NK-92 treated with Interleukin-12 subunit alpha and Interleukin-12 subunit beta, amount 100 ng/mL, for 24 hours (cell line): ENCODE measurements at places on chromosomes 3 and 15.

GRCh38 chr15:75455982-75456531, 4.6 kb upstream of the SIN3A start:
- peak; percentile 69 for DNase-seq

- DNase-seq = no peak
Observed at GRCh38 chr15:101532865-101533264, 43.4 kb upstream of the PCSK6 start.

DNA sequence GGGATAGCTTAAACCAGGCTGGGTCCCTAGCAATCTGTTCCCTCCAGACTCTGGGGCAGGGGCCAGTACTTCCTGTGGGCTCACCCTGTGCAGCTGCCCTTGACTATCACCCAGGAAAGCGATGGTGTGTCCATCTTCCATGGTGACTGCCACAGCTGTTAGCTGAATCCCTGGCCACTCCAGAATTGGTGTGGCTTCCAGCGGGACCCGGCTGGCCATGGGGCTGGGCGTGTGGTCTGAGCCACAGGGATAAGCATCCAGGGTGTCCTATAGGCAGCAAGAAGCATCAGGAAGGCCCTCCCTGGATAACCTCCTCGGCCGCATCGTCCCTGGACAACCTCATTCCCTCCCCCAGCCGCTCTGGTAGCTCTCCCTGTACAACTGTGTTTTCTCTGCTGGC, 7.2 kb downstream of the PLXNB1 start:
- no peak for DNase-seq

DNA sequence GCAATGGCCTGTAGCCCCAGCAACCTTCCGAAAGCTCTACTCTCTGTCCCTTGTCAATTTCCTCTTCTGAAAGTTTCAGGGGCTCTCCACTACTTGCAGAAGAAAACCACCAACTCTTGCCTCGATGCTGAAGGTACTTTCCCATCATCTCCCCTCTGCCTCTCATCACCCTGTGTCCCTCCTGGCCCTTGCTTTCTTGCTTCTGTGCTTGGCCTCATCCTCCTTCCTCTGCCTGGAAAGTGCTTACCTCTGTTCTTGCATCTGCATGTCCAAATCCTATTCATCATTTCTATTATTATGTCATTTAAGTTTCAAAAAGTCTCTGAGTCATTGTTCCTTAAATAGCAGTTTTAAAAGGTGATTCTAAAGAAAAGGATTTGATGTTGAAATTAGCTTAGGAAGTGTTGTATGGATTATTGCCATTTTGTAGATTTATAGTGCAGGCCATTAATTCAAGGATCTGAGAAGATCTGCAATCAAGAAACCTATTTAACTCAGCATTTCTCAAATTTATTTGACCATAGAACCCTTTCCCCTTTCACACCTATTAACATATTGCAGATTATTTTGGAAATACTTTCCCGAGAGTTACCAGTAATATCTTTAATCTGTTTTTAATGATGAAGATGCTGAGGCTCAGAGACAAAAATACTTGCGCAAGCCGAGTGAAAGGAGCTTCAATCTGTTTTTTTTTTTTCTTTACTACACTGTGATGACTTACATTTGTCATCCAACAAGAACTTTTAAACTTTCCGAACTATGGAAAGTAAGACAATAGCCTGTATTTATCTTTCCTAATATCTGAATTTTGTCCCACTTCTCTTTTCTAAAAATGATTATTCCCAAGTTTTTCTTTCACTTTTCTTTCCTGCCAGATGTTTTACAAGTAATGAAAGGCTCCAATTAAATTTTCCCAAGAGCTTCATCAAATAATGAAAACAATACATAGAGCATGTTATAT, 22.3 kb upstream of the CFAP161 start:
- DNase-seq = peak; percentile 13

DNA sequence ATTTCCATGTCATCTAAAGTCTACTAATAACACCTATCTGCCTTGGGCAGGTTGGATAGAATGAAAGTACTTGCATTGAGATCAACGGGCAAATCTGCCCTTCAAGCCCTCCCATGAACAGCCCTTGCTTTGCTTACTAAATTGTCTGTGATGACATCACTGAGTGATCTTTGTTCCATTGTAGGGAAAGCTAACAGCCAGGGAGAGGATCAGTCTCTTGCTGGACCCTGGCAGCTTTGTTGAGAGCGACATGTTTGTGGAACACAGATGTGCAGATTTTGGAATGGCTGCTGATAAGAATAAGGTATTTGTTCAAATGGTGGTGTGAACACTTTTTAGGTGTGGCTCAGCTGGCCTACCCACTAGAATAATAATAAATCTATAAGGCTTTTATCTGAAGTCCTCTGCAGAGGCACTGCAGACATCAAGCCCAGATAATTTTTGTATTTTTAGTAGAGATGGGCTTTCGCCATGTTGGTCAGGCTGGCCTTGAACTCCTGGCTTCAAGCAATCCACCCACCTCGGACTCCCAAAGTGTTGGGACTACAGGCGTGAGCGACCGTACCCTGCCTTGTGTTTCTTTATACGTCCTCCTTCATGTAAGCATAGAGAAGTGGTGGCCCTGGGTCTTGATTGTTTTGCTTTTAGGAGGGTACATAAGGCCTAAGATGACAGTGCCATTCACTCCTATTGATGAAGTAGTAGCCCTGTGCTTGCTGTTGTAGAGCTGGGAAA, 5.7 kb downstream of the PCCB start:
- DNase-seq = no peak

- no peak for DNase-seq
Observed at GRCh38 chr3:183247011-183247589, 6.0 kb upstream of the B3GNT5 start.

DNA sequence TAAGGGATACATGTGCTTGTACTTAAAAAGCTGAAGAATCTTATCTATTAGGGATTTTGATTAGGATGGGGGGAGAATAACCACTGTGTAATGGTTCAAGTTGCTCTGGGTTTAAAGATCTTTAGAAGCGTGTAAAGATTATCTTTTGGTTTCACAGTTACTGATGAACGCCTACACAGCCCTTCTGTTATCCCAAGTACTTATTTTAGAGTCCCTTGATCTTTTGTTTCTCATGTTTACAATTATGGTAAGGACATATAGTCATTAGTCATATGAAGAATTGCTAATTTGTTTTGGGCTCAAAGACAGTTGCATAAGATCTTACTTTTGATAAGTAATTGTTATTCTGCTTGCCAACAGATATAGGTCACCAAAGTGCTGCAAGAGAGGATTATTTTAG, 160.1 kb downstream of the PLCL2 start:
- no peak for DNase-seq

- no peak for DNase-seq
Observed at GRCh38 chr15:34494084-34494399, 56.4 kb upstream of the GOLGA8A start.

- no peak for DNase-seq
Observed at GRCh38 chr3:44522494-44522933, 32.5 kb upstream of the ZKSCAN7 start.

GRCh38 chr3:18379647-18380046, 45.5 kb downstream of the SATB1 start:
- DNase-seq = no peak

DNA sequence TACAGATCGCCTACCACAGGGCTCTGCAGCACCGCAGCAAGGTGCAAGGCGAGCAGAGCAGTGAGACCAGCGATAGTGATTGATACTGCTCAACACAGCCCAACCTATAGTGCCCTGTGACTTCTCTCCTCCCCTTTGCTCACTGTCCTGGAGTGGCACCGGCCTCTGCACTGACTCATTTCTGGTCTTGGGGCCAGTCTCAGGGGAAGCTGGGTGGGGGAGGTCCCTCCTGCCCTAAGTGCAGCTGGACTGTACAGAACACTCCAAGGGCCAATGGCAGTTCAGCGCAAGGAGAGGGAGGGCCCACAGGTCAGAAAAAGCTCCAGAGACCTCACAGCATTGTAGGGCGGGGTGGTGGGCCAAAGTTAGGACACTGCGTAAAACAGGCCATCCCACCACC, 2.5 kb upstream of the OGG1 start:
- no peak for DNase-seq

DNA sequence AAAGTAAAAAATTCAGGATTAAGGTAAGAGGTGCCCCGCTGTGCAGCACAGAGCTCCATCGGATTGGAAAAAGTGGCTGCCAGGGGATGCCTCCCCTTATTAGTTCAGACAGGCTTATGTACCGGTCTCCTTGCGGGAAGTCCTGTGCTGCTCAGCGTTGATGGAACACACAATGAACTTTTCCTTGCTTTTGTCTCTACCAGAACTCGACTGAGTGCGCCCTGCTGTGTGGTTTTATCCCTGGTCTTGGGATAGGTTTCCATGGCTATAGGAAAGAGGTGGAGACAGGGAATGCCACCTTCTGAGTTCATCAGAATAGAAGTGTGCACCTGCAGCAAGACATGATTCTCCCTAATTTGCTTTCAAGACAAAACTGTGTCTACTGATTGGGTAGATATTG, 745.9 kb upstream of the CFAP20DC start:
- no peak for DNase-seq

- DNase-seq = no peak
Observed at GRCh38 chr3:121835465-121835801, 424 bp downstream of the EAF2 start.

DNA sequence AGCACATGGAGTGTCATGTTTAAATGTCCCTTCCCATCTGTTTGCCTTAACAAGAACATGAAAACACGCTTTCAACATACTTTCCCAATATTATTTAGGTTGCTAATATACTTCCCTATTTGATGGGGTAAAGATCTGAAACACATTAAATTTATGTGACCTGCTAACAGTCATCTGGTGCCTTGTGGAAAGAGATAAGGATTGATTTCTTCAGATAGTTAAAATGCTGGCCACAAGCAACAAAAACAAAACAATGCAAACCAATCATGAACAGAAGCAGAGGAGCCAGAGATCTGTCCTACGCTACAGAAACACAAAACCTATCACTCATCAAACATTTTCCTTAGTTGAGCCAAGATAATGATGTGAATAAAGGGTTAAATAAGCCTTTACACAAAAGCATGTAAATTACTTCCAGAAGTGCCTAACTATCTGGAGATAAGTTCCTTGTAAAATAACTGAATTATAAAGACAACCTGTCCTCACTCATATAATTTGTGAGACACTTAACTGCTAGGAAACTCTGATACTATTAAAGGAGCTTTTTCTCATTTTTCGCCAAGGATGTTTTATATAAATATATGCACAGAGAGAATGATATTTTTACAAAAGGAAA, 109.9 kb downstream of the NSUN3 start:
- DNase-seq = no peak

GRCh38 chr15:71120428-71120944, 5.2 kb downstream of the THSD4 start:
- DNase-seq = no peak
